ENCODE measurements at places on chromosomes 6 and 20.

DNA sequence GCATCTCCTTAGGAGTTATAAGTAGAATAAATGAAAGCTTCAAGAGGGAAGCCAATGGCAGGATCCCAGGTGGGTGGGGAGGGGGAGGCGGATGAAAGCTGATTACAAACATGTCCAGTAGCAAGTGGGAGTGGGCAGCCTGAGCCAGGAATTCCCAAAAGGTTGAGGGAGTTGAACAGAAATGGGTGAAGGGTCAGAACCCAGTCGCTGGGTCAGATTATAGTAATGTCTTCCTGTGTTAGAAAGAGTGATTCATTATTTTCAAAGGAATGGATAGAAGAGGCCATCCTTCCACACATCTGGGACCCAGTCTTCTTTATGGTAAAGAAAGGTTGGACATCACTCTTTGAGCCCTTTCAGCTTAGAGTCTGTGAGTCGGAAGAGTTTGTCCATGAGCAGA is 41.0 kb upstream of the FAM50B start:
- DNase-seq, result no peak

- DNase-seq, result no peak
These were observed 45.2 kb upstream of the TMEM217 start for GRCh38 chr6:37303091-37303660.

DNA sequence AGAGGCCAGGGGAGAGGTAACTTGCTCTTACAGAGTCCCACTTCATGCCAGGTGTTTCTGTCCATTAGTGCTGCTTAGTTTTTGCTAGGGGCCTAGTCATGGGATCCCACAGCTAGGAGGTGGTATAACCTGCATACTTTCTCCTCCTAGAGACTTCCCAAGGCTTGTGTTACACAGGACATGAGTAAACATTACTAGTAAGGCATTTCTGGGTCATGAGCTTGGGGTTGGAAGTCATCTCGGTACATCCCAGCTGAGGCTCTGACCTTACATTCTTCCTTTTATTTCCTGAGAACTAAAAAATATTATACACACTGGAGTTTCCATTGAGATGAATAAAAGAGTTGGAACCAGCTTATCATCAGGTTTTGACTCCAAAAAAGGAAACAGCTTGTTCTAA is 20.9 kb upstream of the PNPLA1 start:
- no peak for DNase-seq

DNA sequence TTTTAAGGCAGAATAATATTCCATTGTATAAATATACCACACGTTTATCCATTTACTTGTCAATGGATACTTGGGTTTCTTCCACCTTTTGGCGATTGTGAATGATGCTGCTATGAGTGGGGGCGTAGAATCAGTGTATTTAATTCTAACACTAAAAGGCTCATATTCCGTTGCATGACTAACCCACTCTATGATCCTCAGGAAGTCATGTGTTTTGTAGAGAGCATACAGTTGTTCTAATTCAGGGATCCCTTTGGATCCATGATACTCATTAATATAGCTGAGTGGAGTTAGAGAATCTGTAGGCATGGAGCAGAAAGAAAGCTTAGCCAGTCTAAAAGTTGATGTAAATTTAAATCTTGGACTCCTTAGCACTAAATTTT is 74.2 kb upstream of the TMEM170B start:
- no peak for DNase-seq

- no peak for DNase-seq
These were observed 82.1 kb downstream of the SLC23A2 start for GRCh38 chr20:4919047-4919704.

GRCh38 chr6:106025655-106026054 is 60.5 kb upstream of the PRDM1 start:
- DNase-seq, result no peak

- DNase-seq, result peak; percentile 53
These were observed 44.6 kb upstream of the SLC22A1 start for GRCh38 chr6:160077024-160077423.

- no peak for DNase-seq
These were observed 223.4 kb downstream of the FOXC1 start for GRCh38 chr6:1832844-1833787.

DNA sequence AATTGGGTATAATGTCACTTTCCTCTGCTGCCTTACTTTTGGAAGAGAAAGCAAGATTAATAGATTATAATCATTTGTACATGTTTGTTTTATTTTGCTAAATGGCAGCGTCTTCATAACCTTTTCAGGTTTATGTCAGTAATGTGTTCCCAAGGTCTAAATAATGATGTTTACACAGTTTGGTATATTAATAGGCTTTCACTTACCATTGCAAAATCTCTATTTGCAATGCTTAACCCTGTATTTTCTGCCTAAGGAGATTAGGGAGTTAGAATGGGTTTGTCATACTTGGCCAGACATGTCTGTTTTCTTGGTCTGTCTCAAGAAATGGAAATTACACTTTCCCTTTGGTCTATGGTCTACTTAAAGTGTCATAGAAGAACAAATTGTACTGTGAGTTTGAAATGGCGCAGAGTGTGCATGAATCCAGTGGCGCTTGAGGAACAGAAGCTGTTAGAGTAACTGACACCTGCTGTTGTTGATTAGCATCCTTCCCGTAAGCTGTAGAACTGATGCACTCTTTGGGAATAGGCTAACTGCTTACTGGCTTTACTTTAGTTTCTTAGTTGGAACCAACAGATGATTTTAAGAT is 261.1 kb downstream of the SAMD5 start:
- peak; percentile 90 for DNase-seq

GRCh38 chr6:56348578-56348977 is 101.2 kb upstream of the COL21A1 start:
- DNase-seq, result no peak

GRCh38 chr20:33192912-33193501 is 24.1 kb upstream of the BPIFA3 start:
- no peak for DNase-seq

DNA sequence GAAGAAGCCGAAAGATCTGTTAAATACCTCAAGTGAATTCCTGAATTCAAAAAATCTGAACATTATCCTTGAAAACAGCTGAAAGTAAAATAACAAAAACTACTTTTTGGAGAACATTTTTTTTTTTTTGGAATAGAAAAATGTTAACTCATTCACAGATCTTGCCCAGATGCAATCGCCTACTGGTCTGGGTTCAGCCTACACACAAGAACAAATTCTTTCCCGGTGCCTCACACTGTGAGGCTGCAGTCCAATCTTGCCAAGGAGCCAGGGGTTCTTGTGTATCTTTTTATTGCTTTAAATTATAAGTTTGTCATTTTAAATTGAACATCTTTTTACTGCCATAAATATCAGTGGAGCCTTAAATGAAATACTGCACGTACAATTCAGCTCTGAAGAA is 41.2 kb upstream of the TMEM200A start:
- no peak for DNase-seq

DNA sequence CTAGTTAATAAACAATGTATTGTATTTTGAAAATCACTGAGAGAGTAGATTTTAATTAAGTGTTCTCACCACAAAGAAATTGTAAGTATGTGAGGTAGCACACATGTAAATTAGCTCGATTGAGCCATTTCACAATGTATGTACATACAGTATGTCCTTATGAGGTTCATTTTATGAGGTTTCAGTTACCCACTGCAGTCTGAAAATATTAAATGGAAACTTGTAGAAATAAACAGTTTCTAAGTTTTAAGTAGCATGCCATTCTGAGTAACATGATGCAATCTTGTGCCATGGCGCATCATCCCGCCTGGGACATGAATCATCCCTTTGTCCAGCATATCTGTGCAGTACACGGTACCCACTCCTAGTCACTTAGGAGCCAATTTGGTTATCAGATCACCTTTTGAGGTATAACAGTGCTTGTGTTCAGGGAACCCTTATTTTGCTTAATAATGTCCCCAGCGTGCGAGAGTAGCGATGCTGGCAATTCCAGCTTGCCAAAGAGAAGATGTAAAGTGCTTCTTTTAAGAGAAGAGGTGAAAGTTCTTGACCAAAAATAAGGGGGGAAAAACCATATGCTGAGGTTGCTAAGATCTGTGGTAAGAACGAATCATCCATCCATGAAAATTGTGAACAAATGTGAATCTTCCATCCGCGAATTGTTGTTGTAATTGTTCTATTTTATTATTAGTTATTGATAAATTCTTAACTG is 64.7 kb downstream of the KCNS1 start:
- no peak for DNase-seq

- no peak for DNase-seq
These were observed 5.4 kb downstream of the FBXO30 start for GRCh38 chr6:145809211-145809610.

DNA sequence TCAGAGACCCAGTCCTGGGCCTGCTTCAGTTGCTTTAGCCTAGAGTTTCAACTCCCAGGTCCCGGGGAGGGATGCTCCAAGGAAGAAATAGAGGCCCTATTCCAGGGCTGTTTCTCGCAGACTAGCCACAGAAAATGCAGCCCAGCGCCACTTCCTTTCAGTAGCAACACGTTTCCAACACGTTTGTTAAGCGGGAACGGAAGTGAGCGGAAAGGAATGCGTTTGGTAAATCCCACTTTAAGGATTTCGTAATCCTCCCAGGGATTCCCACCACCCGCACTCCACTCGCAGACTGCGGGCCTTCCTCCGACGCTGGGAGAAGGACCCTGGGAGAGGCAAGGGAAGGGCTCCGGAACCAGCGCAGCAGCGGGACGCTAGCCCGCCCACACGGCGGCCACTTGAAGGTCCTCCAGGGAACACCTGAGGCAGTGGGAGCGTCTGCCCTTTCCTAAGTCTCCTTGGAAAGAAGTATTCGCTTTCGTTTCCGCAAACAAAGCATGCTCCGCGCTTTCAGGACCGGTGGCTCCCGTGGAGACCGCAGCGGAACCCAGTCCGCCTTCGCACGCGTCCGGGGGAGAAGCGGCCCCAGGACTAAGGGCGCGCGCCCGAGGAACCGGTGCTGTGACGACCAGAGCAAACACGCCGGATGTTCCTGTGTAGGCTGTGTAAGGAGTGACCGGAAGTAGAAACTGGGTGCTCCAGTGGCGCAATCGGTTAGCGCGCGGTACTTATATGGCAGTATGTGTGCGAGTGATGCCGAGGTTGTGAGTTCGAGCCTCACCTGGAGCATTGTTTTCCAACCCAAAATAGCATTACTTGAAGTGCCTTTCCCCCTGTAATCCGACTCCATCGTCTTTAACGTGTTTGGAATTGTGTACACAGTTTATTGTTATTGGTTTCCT is 227.6 kb upstream of the PRSS16 start:
- DNase-seq, result peak; percentile 57

- DNase-seq, result no peak
These were observed 217.2 kb downstream of the IBTK start for GRCh38 chr6:82030301-82030700.

DNA sequence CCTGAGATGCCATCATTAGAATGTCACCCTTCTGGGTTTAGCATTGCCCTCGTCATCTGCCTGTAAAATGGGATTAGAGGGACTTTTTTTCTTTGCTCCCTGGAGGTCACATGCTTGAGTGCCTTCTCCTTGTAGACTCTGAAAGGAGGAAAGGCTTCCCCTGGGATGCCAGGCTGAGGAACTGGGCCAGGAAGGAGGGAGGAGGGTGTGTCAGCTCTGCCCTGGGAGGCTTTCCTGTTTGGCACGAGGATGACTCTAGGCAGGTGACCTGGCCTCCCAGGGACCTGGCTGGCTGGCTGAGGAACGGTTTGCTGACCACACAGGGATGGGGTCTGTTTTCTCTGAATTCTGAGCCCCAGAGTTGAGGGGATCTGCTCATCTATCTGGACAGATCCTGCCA is 137.9 kb upstream of the RNF24 start:
- peak; percentile 67 for DNase-seq

DNA sequence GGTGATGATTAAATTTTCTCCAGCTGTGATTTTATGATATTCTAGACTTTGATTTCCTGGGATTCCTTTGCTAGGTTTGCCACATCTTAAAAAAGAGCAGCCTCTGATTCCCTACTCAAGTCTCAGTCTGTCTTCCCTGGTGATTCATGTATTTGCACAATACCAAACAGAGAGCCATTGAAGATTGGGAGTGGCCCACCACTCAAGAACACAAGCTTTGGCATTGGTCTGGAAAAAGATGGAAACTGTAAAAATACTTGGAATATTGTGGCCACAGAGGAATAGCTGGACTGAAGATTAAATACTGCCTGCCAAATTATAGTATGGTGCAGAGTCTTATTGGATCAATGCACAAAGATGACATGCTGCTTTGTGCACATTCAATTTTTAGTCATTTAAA is 32.9 kb downstream of the PTCHD4 start:
- DNase-seq, result no peak

DNA sequence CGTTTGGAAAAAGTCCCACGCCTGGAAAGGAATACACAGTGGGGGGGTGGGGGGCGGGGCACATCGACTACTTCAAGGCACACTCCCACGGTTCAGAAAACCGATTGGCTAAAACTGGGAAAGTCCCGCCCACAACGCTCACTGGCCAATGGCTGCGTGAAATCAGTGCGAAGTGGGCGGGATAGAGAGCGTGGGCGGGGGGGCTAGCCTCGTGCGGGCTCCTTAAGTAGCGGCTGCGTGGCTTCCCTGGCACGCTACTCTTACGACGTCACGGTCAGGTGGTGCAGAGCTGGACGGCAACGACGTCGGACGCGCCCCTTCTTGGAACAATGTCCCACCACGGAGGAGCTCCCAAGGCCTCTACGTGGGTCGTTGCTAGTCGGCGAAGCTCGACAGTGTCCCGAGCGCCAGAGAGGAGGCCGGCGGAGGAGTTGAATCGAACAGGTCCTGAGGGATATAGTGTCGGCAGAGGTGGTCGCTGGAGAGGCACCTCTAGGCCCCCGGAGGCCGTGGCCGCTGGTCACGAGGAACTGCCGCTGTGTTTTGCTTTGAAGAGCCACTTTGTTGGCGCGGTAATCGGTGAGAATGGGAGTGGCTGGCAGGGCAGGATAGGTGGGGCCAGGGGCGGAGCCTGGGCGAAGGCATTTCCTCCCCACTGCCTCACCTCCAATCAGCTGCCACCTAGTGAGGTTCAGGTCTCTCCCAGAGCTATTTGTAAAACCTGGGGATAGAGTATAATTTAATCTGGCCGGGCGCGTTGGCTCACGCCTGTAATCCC is at the start of gene DDX43:
TSS of gene DDX43 (plus strand) at position 252 of the 778 bp plus-strand sequence. CDS start at position 330, 78 bp downstream.
- DNase-seq, result peak; percentile 80

DNA sequence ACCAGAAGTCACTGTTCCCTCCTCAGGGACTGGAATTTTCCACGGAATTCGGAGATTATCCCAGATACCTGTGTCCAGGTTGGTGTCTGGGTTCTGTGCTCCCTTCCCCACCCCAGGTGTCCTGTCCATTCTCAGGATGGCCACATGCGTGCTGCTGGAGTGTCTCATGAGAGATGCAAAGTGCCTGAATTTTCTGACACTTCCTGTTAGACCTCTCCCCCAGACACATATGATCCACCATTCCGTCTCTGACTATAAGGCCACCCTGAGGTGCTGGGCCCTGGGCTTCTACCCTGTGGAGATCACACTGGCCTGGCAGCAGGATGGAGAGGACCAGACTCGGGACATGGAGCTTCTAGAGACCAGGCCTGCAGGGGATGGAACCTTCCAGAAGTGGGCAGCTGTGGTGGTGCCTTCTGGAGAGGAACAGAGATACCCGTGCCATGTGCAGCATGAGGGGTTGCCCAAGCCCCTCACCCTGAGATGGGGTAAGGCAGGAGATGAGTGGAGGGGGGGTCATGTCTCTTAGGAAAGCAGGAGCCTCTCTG is 14.4 kb upstream of the HLA-A start:
- no peak for DNase-seq

GRCh38 chr6:156154896-156155295 is 622.3 kb upstream of the ARID1B start:
- no peak for DNase-seq

GRCh38 chr20:34045930-34046725 is 52.4 kb downstream of the RALY start:
- DNase-seq, result no peak

- no peak for DNase-seq
These were observed 65.0 kb upstream of the ASCC3 start for GRCh38 chr6:100946021-100946540.
